Islet precursor cell (in vitro differentiated cells): ENCODE measurements at places on chromosomes 1 and 21.
A peak's percentile ranks its signal among the peaks of the same experiment; 100 is the strongest.

DNA sequence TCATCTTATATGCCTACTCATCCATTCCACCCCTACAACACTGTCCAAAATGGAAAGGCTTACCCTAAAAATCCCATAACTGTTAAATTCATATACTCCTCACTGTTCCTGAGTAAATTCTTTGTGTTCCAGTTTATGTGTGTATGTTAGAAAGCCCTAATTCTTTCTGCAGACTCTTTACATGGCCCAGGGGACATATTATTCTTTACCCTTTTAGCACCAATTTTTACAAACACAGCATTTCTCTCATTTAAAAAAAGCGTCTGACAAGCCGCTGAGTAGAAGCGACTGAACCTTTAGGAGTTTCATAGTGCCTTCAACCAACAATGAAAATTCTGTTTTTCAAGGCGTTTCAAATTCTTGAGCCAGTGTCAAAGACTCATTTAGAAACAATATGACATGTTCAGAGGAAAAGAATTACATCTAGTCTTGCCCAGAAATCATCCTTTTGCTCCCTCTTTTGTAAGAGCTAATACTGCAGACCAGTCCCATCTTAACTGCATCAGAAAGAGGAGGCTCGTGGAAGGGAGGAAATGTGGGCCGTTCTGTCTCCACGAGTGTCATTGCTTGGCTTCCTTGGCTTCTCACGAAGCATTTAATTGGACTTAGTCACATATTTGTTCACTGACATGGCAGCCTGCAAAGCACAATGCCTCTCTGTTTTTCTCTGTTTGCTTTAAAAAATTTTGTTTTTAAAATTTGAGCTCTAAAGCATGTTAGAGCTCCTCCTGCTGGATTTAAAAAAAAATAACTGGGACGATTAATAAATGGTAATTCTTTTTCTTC is 21.3 kb upstream of the C1orf105 start:
- DNase-seq = peak; percentile 91

- DNase-seq = no peak
Observed at GRCh38 chr1:76854255-76854654, 13.0 kb upstream of the ST6GALNAC5 start.

DNA sequence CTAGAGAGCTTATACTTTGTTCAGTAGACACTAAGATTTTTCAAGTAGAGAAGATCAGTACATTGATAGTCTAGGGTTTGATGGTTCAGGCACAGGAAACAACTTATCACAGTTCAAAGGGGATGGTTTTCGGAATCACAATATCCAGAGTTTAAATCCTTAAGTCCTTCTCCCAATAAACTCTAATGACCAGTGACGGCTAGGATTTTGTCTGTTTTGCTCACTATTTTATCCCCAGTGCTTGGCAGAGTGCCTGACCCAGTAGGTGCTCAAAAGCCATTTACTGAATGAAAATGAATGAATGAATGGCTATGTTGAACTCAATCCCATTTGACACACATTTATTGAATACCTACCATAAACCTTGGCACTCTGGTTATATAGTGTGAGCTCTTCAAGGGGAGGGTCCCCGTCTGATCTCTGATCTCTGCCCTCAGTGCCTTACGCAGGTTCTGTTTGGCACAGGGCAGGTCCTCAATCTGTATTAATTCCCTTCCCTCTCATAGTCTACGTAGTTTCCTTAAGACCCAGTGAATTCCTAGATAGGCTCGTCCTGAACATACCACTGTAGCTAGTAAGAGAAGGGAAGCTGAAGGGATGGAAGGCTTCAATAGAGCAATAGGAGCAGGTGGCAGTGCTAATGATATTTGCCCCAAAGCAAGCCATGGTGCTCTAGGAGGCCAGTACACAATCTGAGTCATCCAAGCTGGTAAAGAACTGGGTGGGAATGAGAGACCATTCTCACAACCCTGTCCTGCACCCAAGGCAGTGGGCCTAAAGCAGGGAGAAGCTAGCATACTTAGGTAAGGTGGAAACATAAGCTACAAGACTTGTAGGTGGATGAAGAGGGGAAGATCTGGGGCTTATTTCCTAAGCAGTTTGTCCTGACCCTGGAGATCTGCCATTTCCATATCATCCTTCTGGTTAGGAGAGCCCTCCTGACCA is 53.4 kb downstream of the DMAP1 start:
- DNase-seq = no peak

DNA sequence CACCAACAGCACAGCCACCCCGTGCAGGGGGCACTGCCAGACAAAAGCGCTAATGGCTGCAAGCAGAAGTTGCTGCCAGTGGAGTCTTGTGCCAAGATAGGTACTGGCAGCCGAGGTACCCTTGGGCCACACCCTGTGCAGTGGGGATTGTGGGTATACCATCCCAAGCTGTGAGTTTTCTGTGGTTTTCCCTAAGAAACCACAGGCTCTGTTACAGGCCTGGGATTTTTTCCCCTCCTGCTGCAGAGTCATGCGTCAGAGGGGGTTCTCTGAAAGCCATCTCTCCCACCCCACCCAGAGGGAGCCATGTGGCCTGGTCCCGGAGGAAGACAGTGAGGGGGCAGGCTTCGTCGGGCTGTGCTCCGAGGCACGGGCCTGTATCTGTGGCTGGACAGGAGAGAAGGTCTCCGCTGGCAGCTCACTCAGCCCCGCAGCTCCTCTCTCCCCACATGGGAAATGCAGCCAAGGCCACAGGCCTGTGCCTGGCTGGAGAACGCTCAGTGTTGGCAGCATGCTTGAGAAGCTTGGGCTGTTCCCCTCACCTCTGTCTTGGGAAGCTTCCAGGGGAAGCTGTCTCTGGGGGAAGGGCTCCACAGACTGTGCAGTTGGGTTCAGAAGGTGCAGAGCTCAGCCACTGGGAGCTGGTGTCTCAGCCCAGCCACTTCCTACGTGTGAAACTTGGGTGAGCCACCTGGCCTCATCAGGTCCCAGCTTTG is 42.5 kb downstream of the NEK2 start:
- peak; percentile 73 for DNase-seq

- DNase-seq = no peak
Observed at GRCh38 chr1:203686091-203686632, 59.5 kb downstream of the ATP2B4 start.

DNA sequence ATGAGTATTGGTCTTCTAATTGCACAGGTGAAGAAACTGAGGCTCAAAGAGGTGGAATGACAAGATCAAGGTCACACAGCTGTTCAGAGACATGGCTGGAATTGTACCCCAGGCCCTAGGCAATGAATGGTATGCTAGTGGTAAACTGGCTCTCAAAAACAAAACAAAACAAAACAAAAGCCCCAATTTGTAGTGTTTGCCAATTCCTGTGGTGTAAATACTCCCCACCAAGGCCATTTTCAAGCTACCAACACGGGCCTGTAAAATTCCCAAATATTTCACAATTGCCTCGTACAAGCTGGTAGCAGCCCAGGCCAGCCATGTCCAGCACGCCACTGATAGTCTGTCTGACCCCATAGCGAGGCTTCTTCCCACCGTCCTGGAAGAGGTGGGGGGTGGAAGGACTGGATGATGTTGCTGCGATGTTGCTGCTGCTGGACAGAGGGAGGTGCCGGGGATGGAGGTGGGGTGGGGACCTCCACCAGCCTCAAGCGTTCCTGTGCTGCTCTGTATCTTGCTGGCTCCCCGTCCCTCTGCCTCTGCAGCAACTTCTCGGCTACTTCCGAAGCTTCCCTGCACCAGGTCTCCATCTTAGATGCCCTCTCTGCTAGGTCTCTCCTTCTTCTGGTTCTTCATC is 62.2 kb upstream of the RUNX3 start:
- no peak for DNase-seq

GRCh38 chr1:230074270-230074669 is 7.2 kb downstream of the GALNT2 start:
- DNase-seq = no peak

DNA sequence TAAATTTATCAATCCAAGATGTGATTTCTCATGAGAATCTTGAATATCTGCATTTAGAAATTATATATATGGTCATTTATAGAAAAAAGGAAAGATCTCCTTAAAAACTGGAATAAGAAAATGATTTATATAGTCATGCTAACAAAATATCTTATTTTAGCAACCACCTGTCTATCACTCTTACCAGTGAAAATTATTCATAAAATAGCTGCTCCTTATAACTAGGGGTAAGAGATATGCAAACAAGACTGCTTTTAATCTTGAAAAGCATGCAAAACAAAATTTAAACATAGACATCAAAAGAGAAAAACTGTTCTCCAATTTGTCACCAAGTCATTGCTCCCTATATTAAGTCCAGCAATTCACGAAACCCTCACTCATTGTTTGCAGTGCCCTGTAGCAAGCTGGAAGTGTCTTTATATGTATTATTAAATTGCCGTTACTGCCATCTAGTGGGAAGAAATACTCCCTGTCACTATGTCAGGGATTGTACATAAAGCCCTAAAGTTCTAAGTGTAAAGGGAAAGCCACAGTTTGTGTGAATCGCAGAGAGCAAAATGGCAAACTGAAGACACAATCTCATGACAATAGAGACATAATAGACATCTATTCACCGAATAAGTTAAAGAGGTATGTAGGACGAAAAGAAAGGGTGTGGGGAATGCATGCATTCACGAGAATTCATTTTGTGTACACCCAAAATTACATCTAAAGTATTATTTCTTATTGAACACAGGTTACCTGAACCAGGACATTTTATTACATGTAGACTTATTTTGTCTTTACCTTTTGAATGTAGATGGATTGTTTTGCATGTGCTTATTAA is 600.5 kb downstream of the USP25 start:
- no peak for DNase-seq

DNA sequence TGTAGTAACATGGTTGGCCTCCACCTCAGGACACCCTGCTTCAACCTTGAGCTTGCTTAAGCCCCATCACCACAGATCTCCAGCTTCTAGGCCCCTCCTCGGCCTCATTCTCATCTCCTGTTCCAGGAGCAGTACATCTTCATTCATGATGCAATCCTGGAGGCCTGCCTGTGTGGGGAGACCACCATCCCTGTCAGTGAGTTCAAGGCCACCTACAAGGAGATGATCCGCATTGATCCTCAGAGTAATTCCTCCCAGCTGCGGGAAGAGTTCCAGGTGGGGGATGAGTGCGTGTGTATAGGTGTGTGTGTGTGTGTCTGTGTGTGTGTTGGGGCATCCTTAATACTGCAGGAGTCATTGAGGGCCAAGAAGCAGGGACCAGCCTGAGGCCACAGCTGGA is 79.6 kb downstream of the PTPRU start:
- no peak for DNase-seq

GRCh38 chr1:196380316-196380715 is 227.9 kb downstream of the KCNT2 start:
- no peak for DNase-seq

GRCh38 chr1:117373932-117374331 is 6.7 kb downstream of the MAN1A2 start:
- DNase-seq = no peak

DNA sequence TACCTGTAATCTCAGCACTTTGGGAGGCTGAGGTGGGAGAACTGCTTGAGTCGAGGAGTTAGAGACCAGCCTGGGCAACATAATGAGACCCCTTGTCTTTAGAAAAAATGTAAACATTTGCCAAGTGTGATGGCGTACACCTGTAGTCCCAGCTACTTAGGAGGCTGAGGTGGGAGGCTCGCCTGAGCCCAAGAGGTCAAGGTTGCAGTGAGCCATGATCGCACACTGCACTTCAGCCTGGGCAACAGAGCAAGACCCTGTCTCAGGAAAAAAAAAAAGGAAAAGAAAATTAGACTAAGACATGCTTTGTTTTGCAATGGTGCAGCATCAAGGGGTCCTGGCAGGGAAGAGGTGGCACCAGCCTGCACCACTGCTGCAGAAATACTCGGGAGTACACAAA is 16.8 kb upstream of the GPR157 start:
- no peak for DNase-seq

- no peak for DNase-seq
Observed at GRCh38 chr1:83596331-83596730, 402.6 kb downstream of the TTLL7 start.

DNA sequence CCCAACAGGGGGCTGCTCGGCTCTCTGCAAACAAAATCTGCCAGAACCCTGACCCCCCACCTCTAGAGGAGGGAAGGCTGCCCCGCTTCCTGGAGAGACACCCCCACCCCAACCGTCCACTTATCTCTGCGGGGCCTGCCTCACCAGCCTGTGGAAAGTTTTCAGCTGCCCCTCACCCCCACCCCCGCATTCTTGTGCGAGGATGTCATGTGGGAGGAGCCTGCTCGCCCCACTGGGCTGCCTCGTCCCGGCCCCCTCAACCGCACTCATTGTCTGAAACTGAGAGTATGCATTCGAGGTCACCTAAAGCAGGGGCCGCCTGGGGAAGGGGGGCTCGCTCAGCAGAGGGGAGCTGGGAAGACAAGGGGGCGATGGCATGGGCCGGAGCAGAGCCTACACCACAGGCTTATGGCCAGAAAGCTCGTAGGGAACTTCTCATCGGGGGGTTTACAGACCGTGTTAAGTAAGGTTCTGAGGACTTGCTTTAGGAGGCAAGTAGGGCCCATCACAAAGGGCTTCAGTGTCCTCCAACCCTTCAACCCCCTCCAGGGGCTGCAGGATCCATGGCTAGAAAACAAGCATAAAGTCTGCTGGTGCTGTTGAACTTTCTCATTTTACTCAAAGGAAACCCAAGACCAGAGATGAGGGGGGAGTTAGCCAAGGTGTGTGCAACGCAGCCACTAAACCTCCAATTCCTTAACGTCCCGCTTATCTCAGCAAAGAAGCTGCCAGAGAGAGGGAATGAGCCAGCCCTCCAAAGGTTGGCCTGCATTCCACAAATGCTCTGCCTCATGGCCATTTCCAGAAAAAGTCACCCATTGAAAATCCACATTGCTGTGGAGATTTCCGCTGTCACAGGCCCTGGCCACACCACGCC is 9.4 kb downstream of the EPHA2 start:
- peak; percentile 98 for DNase-seq

GRCh38 chr1:51871351-51871975 is 7.1 kb downstream of the NRDC start:
- DNase-seq = no peak

DNA sequence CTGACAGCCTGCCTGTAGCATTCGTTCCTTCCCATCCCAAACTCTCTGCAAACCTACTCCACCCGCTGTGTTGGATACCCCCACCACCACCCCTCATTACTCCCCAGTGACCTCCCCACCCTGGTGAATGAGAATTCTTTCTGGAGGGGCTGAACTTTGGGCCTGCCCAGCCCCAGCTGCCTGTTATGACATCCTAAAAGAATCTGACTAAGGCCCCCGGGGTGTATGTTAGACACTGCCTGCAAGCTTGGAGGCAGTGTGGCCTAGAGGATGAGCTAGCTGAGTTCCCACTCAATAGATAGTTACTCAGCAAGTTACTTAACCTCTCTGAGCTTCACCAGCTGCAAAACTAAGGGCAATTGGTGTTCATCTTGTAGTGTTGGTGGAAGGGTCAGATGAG is 110.2 kb upstream of the FGGY start:
- DNase-seq = peak; percentile 83

- no peak for DNase-seq
Observed at GRCh38 chr21:18424276-18424675, 20.7 kb upstream of the TMPRSS15 start.

DNA sequence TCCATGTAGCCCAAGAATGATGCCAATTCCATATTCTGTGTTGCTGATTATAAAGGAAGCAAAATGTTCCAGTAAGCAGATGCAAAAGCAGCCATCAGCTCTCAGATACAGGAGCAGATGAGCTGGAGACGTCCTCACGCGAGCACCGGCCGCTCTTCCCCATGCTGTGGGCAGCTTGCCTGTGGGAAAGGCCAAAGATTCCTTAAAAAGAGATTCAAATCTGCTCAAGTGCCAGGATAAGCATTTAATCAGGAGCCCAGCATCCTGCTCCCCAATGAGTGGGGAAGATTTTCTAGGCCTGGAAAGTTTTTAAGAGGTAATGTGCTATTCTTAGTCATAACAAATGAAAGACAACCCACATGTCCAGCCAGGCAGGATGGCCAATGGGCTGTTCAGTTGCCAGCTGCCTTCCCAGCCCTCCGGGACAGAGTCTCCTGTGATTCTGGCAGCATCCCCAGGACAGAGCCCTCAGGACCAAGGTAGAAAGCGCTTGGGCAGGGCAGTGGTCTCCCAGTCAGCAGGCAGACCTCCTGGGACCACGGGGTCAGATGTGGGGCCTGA is 108.2 kb upstream of the TMPRSS2 start:
- DNase-seq = no peak
